ENCODE measurements at places on chromosomes 16 and 17. TPM values are rescaled to one million over a fixed set of nuclear protein-coding genes. Genes with fewer than 3 reads are reported as not detected.
A peak's percentile ranks its signal among the peaks of the same experiment; 100 is the strongest.

HBM gene
- total RNA-seq = not detected

OR1A1 gene
- not detected for total RNA-seq

- DNase-seq = no peak
Measured at GRCh38 chr16:79472426-79472825, 128.1 kb downstream of the MAF start.

GRCh38 chr17:28657756-28658155 is 4.0 kb downstream of the SDF2 start:
- DNase-seq = no peak

DNA sequence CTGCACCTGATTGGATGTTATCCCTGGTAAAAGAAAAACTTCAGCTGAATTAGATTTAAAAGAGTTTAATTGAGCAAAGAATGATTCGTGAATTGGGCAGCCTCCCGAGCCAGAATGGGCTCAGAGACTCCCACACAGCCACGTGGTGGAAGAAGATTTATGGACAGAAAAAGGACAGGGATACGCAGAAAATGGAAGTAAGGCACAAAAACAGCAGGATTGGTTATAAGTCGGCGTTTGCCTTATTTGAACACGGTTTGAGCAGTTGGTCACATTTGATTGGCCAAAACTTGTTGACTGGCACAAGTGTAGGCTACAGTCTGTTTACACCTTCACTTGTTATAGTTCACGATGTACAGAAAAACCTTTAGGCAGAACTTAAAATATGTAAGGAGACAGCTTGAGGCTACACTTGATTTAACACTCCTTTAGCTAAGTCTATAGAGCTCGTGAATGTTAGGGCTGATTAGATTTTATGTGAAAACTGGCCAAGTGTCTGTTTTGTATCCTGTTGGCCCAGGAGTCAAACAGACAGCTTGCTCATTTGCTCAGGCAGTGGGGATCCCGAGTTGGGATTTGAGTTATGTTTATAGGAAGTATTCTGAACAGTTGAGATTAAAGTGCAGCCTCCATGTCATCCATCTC is 119.5 kb upstream of the SHISA6 start:
- no peak for DNase-seq

- no peak for DNase-seq
Measured at GRCh38 chr16:73713778-73714495, 582.7 kb upstream of the PSMD7 start.

DNA sequence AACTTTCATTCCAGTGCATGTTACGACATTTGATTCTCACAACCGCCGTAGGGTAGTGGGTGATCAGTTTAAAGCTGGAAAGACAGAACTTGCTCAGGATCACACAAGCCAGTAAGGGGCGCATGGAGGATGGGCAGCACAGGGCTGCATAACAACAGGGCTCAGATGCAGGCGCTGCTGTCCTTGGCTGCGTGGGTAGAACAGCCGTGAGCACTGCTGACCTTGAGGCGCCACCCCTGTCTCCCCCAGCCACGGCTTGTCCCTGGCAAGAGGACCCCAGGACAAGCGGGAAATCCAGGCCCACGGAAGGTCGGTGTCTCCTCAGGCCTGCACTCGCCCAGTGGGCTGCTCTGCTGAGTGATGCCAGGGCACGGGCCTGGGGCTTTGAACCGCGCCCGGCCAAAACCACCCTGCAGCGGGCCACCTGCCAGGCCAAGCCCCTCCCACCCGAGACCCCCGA is 84.7 kb downstream of the LMF1 start:
- DNase-seq = no peak

GRCh38 chr17:82587234-82588086 is 60.8 kb downstream of the WDR45B start:
- no peak for DNase-seq

DNA sequence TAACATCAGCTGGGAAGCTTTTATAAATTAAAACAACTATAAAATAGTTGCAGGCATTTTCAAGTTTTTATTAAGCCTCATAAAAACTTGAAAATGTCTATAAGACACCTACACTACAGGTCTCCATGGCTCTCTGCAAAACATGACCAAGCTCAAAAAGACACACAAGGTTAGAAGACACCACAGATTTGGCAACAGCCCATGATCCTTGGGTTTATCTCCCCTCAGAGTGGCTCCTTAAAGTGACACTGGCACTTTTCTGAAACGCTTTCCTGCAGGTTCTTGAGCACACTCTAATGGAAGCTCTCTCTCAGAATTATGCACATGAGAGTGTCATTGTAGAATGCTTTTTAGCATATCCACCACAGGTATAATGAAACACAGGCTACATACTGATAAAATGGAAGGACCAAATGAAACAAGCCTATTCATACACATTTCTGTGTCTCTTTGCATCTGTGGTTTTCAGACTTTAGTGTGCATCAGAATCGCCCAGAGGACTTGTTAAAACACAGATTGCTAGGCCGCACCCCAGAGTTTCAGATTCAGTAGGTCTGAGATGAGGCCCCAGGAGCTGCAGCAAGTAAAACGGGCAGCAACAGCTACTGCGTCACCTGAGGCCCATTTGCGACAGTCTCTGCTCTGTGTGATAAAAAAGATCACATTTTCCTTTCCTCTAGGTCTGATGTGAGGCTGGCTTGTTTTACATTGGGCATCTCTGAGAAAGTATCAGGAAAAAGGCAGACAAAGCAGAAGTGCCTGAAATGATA is 75.0 kb upstream of the WSB1 start:
- peak; percentile 57 for DNase-seq

DNA sequence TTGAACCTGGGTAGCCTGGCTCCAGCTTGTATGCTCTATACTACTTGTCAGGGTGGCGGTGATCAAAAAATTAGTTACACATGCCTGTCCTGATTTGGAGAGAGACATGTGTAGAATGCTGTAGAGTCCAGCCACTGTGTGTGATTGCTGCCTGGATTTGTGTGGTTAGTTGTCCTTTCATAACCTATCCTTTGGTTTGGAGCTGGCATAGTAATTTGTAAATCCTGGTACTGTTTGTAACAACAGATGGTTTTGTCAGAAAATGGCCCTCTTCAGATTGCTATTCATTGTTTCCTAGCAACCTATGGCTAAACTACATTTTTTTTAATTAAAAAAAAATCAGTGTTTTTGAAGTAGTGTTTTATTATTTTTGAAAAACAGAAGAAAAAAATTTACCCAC is 30.5 kb downstream of the ETV4 start:
- DNase-seq = no peak

All from activated CD4-positive, alpha-beta T cell treated with anti-CD3 and anti-CD28 coated beads, Interleukin-2, amount 10 ng/mL, durations not matched to agents 24 days and 14 days (primary cell).